ENCODE measurements at places on chromosomes 5 and 9.
A peak's percentile ranks its signal among the peaks of the same experiment; 100 is the strongest.

DNA sequence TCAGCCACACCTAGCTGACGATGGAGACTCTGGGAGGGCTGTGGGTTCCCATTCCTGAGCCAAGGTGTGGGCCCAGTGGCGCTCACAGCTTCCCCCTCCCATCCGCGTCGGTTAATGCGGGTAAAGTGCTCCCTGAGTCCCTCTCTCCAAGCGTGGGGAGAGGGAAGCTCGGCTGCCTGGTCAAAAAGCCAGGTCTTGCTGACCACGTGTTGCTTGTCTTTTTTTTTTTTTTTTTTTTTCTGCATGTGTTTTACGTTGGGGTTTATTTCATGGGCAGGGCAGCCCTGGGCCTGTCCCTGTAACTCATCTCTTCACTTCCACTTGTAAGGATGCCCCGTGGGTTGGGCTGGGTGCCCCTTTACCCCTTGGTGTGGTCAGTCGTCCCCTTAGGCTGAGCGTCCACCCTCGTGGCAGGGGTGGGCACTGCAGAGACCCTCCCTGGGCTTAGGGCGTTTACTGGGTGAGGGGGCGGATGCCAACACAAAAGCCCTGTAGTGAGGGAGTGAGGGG lies 11.9 kb downstream of the NKD2 start:
- DNase-seq = no peak

- no peak for DNase-seq
These were observed 33.4 kb downstream of the TJP2 start for GRCh38 chr9:69207503-69207902.

DNA sequence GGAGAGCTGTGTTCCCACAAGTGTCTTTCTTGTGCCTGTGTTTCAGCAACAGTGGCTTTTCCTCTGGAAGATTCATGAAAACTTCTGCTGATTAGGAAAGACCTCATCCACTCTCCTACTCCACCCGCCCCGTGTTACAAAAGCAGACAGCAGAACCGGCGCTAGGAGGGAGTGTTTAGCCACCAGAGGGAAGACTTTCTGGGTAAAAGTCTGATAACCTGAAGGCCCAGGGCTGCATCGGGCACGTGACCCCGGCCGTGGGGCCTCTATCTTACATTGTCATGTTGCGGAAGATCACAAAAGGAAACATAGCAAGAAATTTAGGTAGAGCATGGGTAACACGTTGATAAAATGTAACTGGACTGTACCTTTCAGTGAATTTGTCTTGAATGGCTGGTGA lies 32.0 kb upstream of the DMRT2 start:
- DNase-seq = peak; percentile 25

DNA sequence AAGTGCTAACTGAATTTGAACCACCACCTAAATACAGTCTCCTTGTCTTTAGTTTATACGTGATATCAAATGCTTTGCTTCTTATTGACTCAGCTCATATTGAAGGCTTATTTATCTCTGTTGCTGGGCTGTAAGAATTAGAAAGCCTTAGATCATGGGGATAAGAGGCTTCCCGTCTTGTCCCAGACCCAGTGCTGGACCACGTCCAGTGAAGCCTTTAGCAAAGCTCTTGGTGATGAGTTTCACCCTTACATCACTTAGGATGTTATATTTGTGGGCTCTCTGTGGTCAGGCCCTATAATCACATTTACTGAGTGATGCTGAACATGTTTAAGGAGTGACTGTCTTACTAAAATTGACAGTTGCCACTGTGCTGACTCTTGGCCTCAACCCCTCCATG lies 11.2 kb downstream of the FAM240B start:
- no peak for DNase-seq

GRCh38 chr5:172645271-172646055 lies 4.4 kb downstream of the NEURL1B start:
- DNase-seq = no peak

DNA sequence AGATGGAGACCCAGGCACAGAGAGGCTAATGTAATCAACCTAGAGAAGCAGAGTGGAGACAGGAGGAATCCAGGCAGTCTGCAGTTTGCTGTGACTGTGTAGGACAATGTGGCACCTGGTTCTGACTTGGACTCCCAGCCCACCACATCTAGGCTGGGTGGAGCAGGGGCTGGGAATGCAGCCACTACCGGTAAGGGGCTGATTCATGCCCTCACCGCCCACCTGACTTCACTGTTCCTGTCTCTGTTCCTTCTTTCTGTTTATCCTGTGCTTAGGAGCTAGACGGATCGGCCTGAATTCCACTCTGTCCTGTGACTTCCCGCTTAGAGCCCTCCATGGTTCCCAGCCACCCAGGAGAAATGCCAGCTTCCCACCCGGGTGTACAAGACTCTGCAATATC lies 2.6 kb downstream of the PDLIM4 start:
- no peak for DNase-seq

- no peak for DNase-seq
These were observed 167.3 kb downstream of the SEC61B start for GRCh38 chr9:99389087-99390033.

- no peak for DNase-seq
These were observed 48.6 kb downstream of the FOXI1 start for GRCh38 chr5:170154297-170154696.

DNA sequence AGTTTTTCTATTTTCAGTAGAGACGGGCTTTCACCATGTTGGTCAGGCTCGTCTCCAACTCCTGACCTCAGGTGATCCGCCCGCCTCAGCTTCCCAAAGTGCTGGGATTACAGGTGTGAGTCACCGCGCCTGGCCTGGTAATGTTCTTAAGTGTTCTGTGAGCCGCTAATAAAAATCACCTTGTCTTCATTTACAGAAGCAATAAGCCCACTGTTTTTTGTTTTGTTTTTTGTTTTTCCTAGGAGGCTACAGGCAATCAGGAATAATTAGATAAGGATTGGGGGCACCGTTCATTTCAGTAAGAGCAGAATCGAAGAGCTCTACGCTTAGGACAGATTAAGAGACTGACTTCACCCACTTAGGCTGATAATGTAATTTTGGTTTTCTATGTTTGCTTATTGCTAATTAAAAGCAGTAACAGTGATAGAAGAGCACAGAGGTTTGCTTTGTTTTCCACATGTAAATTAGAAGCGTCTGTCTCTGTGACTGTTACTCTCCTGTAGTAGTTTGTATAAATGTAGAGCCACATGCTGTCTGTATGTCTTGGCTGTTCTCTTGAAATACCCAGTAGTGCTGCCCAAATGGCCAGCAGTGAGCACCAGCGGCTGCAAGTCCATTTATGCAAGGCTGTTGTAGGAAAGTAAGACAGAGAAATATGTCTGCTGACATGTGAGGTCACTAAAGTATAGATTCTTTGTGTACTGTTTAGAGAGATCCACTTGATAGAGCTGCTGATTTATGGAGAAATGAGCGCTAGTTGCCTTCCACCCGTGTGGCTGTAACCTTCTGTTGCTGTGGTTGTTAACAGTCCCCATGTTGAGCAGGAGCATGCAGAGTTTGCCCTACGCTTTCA lies 30.5 kb downstream of the TRIO start:
- DNase-seq = peak; percentile 39

GRCh38 chr5:72138943-72139521 lies 31.8 kb downstream of the MAP1B start:
- DNase-seq = peak; percentile 94

GRCh38 chr5:112697833-112698232 lies 39.9 kb upstream of the APC start:
- DNase-seq = no peak

DNA sequence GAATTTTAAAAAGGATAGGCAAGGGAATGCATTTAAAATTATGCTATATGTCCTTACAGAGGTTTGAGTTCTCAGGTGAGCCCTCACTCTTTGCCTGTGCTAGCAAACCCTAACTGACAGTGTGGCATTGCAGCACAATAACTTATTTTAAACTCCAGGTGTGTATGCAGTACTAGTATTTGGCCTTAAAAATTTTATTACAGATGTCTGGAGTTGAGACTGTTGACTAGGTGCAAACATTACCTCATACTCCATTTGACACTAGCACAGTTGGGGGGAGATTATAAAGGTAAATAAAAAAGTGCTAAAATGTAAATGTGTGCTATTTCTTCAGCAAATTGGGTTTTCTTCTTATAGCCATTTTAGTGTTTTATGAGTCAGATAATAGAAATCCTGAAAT lies 407.7 kb downstream of the SH3GL2 start:
- no peak for DNase-seq

DNA sequence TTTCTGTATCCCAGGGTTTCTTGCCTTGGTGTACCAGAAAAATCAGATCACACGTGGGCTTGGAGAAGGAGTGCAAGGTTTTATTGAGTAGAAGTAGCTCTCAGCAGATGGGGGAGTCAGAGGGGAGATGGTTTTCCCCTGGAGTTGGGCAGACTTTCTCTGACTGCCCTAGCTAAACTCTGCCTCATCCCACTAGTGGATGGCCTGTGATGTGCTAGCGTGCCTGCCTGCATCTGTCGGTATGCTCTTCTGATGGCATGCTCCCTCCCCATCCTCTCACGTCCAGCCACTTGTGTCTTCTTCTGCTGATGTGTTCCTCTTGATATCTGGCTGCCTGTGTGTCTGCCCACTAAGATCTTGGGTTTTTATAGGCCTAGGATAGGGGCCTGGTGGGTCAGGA lies 616.1 kb upstream of the RGMB start:
- no peak for DNase-seq

DNA sequence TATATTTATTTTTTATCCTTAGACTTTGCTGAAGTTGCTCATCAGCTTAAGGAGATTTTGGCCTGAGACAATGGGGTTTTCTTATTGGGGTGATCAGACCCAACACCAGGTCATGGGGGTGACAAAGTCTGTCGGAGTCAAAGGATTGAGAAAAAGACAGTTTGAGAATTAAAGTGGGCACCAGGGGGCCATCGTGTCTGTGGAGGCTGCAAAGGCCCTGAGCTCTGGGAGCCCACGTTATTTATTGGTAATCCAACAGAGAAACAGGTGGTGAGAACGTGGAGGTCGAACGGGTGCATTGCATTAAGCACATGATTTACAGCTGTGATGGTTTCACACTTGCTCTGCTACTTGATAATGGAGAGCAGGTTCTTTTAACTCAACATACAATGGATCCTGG lies 102.5 kb upstream of the CDH10 start:
- no peak for DNase-seq

GRCh38 chr5:143019157-143019556 lies 249.0 kb downstream of the ARHGAP26 start:
- no peak for DNase-seq

- DNase-seq = no peak
These were observed 29.8 kb upstream of the ZFR start for GRCh38 chr5:32474209-32474854.

DNA sequence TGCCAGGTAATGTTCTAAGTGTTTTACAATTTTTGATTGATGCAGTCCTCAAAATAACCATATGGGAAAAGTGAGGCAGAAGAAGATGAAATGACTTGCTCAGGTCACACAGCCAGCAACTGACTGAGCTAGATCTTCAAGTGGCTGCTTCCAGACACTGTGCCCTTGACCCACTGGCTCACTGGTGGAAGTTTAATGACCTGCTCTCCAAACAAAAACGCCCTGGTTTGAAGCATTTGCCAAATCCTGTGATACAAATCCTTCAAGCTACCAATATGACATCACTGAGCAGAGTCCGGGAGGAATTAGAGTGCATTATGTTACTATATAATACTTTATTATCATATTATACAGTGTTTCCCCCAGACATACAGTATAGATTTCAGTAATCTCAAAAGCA lies 459.4 kb downstream of the GADD45G start:
- DNase-seq = no peak

- no peak for DNase-seq
These were observed 64.2 kb downstream of the CFAP77 start for GRCh38 chr9:132474253-132474652.

- DNase-seq = no peak
These were observed 420.0 kb downstream of the GADD45G start for GRCh38 chr9:90024823-90025222.

DNA sequence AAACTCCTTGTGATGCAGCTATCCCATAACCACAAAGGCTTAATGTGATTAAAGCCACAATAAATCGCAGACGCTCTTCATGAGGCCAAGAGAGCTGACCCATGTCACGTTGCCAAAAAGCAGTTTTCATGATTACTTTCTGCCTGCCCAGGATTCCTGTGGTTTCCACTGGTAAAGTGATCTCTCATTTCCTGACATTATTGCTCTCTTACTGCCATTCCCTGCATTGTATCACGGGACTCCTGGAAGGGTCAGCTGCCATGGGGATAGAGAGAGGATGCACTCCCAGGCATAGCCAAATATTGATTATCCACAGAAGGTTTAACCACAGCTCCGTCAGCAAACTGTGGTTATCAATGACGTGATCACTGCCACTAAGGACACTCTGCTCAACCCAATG lies 103.8 kb upstream of the SLC1A3 start:
- peak; percentile 99 for DNase-seq

GRCh38 chr5:75200776-75201175 lies 35.9 kb downstream of the ANKRD31 start:
- no peak for DNase-seq

DNA sequence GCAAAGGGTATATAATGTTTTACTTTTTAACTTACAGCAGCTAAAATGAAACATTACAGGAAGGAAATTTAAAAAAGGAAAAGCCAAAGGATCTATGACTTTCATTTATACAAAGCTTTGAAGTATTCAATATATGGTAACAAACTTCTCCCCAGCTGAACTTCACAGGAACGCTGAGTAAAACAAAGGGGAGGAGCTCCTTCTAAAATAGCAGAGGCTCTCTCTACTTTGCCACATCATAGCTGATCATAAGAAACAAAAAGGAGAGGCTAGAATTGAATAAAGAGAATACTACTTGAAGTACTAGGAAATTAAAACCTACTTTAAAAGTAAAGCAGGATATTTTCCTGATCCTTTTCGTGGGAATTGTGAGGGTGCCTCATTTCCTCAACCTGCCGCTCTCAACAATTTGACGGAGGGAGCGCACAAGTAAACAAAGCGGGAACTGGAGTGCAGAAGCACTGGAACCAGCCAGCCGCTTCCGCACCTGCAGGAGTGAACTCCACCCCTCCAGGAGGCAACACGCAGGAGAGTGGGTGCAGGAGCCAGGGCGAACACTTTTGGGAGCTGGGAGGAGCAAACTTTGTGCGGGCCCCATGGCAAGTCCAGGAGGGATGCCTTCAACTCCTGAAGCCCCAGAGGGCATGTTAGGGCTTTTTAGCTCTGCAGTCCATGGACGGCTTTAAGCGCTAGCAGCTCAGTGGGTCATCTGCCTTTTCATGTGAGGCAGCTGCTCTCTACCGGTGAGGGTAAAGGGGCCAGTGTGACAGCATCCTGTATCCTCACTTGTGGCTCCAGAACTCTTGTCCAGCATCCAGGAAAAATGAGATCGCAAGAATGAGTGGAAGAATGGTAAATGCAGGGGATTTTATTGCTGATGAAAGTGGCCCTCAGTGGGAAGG lies 757.4 kb downstream of the PTPRD start:
- no peak for DNase-seq

GRCh38 chr5:134451225-134451935 lies 39.7 kb upstream of the CDKN2AIPNL start:
- DNase-seq = no peak
